NB4 (cell line): ENCODE measurements at places on chromosomes 3 and 15.

DNA sequence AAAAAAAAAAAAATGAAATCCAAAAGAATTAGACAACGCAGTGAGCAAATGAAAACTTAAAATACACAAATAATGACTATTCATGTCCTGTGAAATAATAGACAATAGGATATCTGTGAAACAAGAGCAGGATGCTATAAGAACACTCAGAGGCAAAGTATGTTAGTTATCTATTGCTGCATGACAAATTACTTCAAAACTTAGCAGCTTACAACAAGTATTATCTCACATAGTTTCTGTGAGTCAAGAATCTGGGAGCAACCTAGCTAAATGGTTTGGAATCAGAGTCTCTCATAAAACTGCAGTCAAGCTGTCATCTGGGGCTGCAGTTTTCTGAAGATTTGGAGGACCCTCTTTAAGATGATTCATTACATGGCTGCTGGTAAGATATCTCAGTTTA, 36.5 kb upstream of the ZMAT3 start:
- no peak for DNase-seq

GRCh38 chr3:122251428-122251827, 68.0 kb downstream of the CASR start:
- no peak for DNase-seq

DNA sequence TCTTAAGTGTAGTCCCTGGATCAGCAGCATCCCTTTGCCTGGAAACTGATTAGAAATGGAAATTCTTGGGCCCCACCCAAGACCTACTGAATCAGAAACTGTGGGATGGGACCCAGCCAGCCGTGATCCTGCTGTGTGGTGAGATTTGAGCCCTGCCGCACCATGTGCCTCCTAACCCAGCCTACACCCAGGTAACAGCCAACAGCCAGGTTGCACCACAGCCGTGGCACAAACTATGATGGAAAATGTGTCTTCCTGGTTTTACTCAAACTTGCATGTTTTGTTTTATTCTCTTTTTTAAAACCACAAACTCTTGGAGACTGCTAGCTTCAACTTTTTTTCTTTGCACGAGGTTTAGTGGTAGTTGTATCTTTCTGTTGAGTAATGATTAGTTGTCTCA, 2.6 kb downstream of the LIMD1 start:
- DNase-seq, result no peak

DNA sequence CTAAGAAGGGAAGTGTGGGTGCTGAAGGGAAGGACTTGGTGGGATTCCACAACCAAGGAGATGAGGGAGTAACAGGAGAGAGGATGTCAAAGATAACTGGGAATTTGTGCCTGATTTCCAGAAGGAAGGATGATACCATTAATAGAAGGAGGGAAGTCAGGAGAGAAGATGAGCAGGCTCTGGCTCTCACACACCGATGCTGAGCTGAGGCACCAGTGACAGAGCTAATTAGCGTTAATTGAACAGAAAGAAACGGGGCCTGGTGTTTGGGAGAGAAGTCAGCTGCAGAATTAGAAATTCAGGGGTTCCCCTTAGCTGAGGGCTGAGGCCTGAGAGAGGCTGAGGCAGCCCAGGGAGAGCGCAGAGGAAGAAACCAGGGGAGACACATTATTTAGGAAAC, 11.9 kb upstream of the PDIA5 start:
- DNase-seq, result no peak

DNA sequence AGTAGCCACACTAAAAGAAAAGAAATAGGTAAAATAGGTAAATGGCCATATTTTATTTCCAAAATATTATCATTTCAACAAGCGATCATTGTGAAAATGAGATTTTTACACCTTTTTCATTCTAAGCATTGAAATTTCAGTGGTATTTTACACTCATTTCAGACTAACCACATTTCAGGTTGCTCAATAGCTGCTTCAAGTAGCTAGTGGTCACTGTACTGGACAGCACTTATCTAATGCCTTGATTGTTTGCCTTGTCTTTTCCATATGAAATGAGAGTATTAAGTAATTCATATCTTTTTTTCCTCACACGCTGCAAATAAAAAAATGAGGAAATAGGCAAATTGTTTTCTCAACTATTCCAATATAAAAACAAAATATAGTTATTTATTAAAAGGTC, 332.8 kb downstream of the NLGN1 start:
- DNase-seq, result no peak

GRCh38 chr3:12307136-12307535, 18.3 kb downstream of the PPARG start:
- DNase-seq, result no peak

DNA sequence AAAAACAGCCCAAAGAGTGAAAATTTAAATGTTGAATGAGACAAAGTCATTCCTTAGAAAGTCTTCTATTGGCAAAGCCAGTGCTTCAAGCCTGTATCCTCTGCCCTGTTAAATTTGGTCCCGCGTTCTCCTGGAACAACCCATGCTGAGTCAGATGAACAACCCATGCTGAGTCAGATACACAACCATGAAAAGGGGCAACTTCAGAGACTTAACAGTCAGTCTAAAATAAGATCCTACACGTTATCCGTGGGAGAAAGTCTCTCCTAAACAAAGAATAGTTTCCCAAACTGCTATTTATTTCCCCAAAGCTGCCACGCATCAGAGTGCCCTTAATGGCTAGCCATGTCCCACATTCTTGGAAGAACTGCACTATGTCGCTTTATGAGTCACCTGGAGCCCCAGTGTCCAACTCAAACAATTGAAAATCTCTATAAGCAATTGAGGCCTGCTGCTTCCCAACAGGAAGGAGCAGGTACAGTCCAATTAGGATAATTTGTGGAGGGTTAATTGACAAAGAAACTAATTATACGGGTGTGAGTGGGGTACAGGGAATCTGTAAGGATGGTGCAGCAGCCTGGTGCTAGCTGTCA, 66.1 kb downstream of the WHAMM start:
- no peak for DNase-seq
